ENCODE measurements at places on chromosomes 3 and 15. TPM values are rescaled to one million over a fixed set of nuclear protein-coding genes. Genes with fewer than 3 reads are reported as not detected.

The KLHL18 gene
- total RNA-seq: 28.8 TPM

The GNB4 gene
- 1.3 TPM for total RNA-seq

The SUSD5 gene
- total RNA-seq: not detected

The UNC13C gene
- not detected for total RNA-seq

The OR4F6 gene
- not detected for total RNA-seq

The PXK gene
- total RNA-seq: 22.2 TPM

The WNT5A gene
- total RNA-seq: not detected

The SFMBT1 gene
- total RNA-seq: 17.8 TPM

The HTR3E gene
- not detected for total RNA-seq

The CCDC33 gene
- 0.38 TPM for total RNA-seq

The COX5A gene
- 342 TPM for total RNA-seq

The RNF111 gene
- 30.5 TPM for total RNA-seq

GRCh38 chr15:70879401-70879800 is 12.8 kb downstream of the THAP10 start:
- H3K27ac ChIP-seq: no peak overlapping the region
- no peak for DNase-seq
- peaks cover 18% of the 10 kb centered on the region for H3K27me3 ChIP-seq
- H3K4me1 ChIP-seq: peaks cover 2% of the 10 kb centered on the region
- no peak overlapping the region for H3K4me3 ChIP-seq

GRCh38 chr3:13718000-13718399 is 161.9 kb downstream of the WNT7A start:
- H3K4me1 ChIP-seq: no peaks in the 10 kb centered on the region
- DNase-seq: no peak
- H3K27ac ChIP-seq: no peak overlapping the region
- H3K4me3 ChIP-seq: no peak overlapping the region
- H3K27me3 ChIP-seq: peaks cover 1% of the 10 kb centered on the region
- H3K36me3 ChIP-seq: no peaks in the 10 kb centered on the region

GRCh38 chr15:36284911-36285310 is 294.5 kb upstream of the CDIN1 start:
- no peak overlapping the region for H3K4me3 ChIP-seq
- no peak overlapping the region for H3K27ac ChIP-seq
- no peaks in the 10 kb centered on the region for H3K27me3 ChIP-seq
- no peaks in the 10 kb centered on the region for H3K4me1 ChIP-seq
- DNase-seq: no peak

DNA sequence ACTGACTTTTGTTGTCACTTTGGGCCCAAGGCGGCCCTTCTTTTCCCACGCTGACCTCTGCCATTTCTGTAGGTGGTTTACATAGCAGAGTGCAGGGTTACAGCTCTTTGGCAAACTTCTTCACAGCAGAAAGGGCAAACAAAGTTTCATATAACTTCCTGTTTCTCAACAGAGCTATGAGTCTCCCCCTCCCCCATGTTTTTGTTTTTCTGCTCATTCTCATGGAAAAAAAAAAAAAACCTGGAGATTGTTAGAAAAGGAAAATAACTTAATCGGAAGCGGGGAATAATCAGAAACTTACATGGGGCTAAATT is 342.0 kb upstream of the NR2F2 start:
- no peak for DNase-seq
- peaks cover 16% of the 10 kb centered on the region for H3K27me3 ChIP-seq
- H3K27ac ChIP-seq: no peak overlapping the region
- no peaks in the 10 kb centered on the region for H3K4me1 ChIP-seq
- no peak overlapping the region for H3K4me3 ChIP-seq

GRCh38 chr15:37638691-37639090 is 295.7 kb upstream of the TMCO5A start:
- no peaks in the 10 kb centered on the region for H3K27me3 ChIP-seq
- H3K4me3 ChIP-seq: no peak overlapping the region
- no peak overlapping the region for H3K27ac ChIP-seq
- no peak for DNase-seq
- H3K4me1 ChIP-seq: no peaks in the 10 kb centered on the region

DNA sequence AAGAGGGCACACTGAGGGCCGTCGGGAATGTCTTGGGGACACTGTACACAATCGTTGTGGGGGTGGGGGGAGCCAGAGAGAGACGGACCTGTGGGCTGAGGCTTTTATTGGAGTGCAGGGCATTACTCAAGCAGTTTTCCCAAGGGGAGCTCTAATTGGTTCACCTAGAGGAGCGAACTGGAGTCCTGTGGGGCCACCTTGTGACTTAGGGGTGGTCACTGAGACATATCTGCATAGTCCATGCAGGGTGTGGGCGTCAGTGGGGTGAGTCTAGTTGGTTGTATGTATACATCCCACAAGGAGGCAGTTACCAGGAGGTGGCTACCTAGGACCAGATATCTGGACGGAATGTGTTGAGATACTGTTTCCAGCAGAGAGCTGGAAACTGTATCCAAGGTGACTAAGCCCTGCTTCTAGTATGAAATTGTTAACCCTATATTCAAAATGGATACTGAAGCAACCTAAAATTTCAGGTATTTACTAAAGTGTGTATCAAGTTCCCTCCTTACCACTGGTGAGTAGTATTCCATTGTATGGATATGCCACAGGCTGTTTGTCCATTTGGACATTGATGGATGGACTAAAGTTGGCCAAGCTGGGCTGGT is 2.6 kb upstream of the PIGZ start:
- H3K27ac ChIP-seq: no peak overlapping the region
- no peak for DNase-seq
- H3K4me1 ChIP-seq: peaks cover 7% of the 10 kb centered on the region
- peaks cover 13% of the 10 kb centered on the region for H3K27me3 ChIP-seq
- no peak overlapping the region for H3K4me3 ChIP-seq

DNA sequence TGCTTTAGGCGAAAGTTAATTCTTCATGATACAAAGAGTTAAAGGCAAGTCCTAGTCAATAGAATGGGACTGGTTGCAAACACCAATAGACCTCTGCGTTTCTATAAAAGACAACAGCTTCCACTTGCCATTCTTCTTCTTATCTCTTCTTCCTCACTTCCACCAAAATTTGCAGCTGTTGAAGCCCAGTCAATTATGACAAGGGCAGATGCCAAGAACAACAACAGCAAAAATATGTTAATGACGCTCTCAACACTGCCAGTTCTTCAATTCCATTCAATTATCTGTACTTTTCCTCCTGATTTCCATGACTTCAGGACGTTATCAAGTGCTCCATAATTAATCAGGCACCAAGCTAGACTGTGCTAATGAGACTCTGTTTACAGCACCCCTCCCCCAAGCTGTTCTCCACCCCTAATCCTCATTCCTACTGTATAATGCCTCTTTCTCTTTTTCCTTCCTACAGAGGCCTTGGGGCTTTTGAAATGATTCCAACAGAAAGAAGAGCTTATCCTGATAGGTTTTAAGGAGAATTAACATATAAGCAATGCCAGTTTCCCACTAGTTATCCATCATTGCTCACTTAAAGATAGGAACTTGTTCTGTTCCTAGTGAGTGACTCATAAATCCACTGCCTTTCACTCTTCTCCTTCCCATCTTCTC is 1160.5 kb downstream of the IGSF11 start:
- DNase-seq: no peak
- no peaks in the 10 kb centered on the region for H3K27me3 ChIP-seq
- no peaks in the 10 kb centered on the region for H3K36me3 ChIP-seq
- no peaks in the 10 kb centered on the region for H3K4me1 ChIP-seq
- H3K27ac ChIP-seq: no peak overlapping the region
- H3K4me3 ChIP-seq: no peak overlapping the region

- H3K36me3 ChIP-seq: no peaks in the 10 kb centered on the region
- H3K27ac ChIP-seq: peak overlapping the region; percentile 92
- DNase-seq: no peak
- peaks cover 15% of the 10 kb centered on the region for H3K27me3 ChIP-seq
- H3K4me1 ChIP-seq: peaks cover 5% of the 10 kb centered on the region
- H3K4me3 ChIP-seq: peak overlapping the region; percentile 85
These were observed 8.9 kb upstream of the ADAMTS17 start for GRCh38 chr15:100350434-100351226.

GRCh38 chr3:126080970-126081369 is 3.0 kb downstream of the SLC41A3 start:
- no peaks in the 10 kb centered on the region for H3K27me3 ChIP-seq
- no peak overlapping the region for H3K4me3 ChIP-seq
- peaks cover 18% of the 10 kb centered on the region for H3K4me1 ChIP-seq
- DNase-seq: no peak

DNA sequence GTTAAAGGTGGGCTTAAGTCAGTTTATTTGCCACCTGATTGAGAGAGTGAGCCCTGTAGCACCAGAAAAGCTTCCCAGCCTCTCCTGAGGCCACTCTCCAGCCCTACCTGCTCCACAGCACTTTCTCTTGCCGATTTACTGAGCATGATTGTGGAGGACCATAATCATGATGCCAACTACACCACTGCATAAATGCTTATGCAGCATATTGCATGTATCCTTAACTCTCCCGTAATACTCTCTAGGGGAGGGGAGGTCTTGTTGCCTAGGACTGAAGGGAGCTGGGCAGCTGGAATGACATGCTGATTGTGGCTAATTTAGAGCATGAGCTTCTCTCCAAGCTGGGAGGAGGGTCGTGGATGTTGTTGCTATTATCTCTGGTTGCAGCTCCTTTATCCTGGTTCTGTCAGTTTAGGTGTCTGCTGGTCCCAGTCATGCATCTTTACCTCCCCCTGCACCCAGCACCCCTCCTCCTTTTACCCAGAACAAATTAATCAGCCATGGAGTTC is 54.3 kb downstream of the GPD1L start:
- no peaks in the 10 kb centered on the region for H3K4me1 ChIP-seq
- peaks cover 25% of the 10 kb centered on the region for H3K36me3 ChIP-seq
- no peak for DNase-seq
- no peak overlapping the region for H3K27ac ChIP-seq

DNA sequence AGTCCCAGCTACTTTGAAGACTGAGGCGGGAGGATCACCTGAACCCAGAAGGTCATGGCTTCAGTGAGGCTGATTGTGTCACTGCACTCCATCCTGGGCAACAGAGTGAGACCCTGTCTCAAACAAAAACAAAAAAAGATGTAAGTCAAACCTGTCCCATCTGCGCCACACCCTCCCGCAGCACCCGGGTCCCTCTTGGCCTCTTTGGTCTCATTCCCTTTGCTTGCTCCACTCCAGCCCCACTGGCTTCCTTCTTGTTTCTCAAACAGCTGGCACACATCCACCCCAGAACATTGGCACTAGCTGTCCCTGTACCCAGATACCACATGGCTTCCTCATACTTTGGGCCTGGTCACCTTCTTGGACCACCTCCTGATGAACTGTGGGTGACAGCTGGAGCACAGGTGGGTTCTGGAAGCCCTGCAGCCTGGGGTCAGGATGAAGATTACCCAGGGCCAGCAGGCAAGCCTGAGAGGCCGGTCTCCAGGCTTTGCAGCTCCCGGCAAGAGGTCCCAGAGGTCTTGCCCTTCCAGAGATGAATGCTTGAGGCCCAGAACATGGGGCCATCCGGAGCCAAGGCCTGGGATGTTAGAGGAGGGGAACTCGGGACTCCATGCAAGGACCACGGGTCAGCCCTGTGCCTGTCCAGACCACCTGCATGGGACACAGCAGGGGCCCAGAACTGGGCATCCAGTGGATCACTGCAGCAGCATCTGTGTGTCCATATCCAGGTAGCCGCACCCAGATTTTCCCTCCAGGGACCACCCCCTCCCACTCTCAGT is 10.9 kb upstream of the GATA2 start:
- no peak overlapping the region for H3K4me3 ChIP-seq
- no peaks in the 10 kb centered on the region for H3K4me1 ChIP-seq
- H3K27me3 ChIP-seq: peaks cover 23% of the 10 kb centered on the region
- H3K36me3 ChIP-seq: no peaks in the 10 kb centered on the region

GRCh38 chr3:57007521-57008460 is 52.7 kb upstream of the SPATA12 start:
- H3K4me3 ChIP-seq: no peak overlapping the region
- H3K36me3 ChIP-seq: no peaks in the 10 kb centered on the region
- H3K27ac ChIP-seq: peak overlapping the region; percentile 50
- H3K4me1 ChIP-seq: peaks cover 8% of the 10 kb centered on the region
- peaks cover 2% of the 10 kb centered on the region for H3K27me3 ChIP-seq

GRCh38 chr3:9797196-9797945 is 4.5 kb downstream of the ARPC4 start:
- no peak for DNase-seq
- H3K36me3 ChIP-seq: peaks cover 64% of the 10 kb centered on the region
- H3K4me1 ChIP-seq: peaks cover 26% of the 10 kb centered on the region
- H3K27ac ChIP-seq: peak overlapping the region; percentile 13
- no peak overlapping the region for H3K4me3 ChIP-seq
- H3K27me3 ChIP-seq: no peaks in the 10 kb centered on the region

DNA sequence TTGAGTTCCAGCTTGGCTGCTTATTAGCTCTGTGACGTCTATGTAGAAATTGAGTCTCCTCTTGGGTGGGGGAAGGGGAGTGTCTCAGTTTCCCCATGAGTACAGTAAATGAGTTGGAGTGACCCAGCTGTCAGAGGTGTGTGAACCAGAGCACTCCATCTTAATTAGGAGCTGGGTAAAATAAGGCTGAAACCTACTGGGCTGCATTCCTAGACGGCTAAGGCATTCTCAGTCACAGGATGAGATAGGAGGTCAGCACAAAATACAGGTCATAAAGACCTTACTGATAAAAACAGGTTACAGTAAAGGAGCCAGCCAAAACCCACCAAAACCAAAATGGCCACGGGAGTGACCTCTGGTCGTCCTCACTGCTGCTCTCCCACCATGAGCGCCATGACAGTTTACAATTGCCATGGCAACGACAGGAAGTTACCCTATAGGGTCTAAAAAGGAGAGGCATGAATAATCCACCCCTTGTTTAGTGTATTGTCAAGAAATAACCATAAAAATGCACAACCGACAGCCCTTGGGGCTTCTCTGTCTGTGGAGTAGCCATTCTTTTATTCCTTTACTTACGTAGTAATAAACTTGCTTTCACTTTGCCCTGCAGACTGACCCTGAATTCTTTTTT is 222.4 kb downstream of the CACNA2D3 start:
- H3K27me3 ChIP-seq: peaks cover 8% of the 10 kb centered on the region
- DNase-seq: no peak
- H3K36me3 ChIP-seq: no peaks in the 10 kb centered on the region
- H3K27ac ChIP-seq: no peak overlapping the region
- H3K4me3 ChIP-seq: no peak overlapping the region

DNA sequence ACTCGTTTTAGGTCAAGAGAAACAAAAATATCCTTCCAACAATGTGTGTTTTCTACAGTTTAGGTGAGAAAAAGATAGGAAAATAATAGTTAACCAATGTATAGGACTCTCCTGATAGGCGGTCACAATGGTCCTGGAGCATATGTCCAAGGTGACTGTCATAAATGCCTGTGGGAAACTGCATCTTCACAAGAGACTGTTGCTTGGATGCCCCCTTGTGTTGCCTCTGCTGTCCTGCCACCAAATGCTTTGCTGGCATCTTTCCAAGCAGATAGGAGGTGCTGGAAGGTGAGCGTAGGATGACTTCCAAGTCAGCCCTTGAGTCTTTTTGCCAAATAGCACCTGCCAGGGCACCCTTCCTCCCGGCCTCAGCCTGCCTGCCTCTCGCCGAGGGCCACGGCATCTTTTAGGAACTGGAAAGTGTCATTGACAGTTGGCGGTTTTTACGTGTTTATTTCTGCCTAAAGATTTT is 24.1 kb upstream of the SACM1L start:
- peak; percentile 70 for DNase-seq
- peak overlapping the region; percentile 75 for H3K4me3 ChIP-seq
- H3K4me1 ChIP-seq: peaks cover 47% of the 10 kb centered on the region
- peaks cover 32% of the 10 kb centered on the region for H3K36me3 ChIP-seq
- peak overlapping the region; percentile 86 for H3K27ac ChIP-seq

- no peak overlapping the region for H3K27ac ChIP-seq
- no peaks in the 10 kb centered on the region for H3K36me3 ChIP-seq
- H3K4me1 ChIP-seq: no peaks in the 10 kb centered on the region
These were observed 46.5 kb downstream of the NEK10 start for GRCh38 chr3:27322634-27323033.

- peaks cover 22% of the 10 kb centered on the region for H3K36me3 ChIP-seq
- H3K27ac ChIP-seq: no peak overlapping the region
- H3K27me3 ChIP-seq: no peaks in the 10 kb centered on the region
- no peaks in the 10 kb centered on the region for H3K4me1 ChIP-seq
- no peak for DNase-seq
These were observed 13.9 kb downstream of the CDAN1 start for GRCh38 chr15:42723068-42723467.
